HL-60 (cell line): ENCODE measurements at places on chromosomes 3 and 15.
A peak's percentile ranks its signal among the peaks of the same experiment; 100 is the strongest.

DNA sequence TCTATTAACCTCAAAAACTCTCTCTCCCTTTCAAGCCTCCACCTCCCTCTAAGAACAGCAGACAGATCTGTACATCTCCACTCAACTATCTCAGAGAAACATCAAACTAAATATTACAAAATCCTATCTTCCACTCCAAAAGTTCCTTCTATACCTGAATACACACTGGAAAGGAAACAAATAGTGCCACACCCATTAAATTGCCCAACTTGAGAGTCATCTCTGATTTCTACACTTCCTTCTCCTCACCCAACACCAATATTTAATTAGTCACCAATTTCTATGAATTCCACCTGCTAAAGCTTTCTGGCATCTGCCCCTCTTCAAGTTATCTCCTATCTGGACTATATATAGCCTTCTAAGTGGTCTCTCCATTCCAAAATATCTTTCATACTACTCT lies 65.8 kb downstream of the PEAK1 start:
- peak; percentile 13 for DNase-seq

GRCh38 chr3:88987776-88988175 lies 119.6 kb upstream of the EPHA3 start:
- DNase-seq = no peak

DNA sequence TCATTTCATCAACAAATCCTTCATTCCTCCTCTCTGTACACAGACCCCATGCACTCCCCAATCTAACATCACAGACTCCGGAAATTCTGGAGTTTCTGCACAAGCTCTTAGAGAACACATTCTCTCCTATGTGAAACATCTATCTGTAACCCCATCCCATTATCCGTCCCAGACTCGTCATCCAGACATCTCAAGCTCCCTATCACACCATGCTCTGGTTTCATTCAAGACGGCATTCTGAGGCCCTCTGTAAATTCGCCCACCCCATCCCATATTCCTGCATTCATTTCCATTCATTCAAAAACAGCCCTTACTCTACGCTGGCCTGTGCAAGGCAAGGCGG lies 575 bp downstream of the LEO1 start:
- no peak for DNase-seq

- DNase-seq = no peak
These were observed 569.8 kb downstream of the VGLL3 start for GRCh38 chr3:86420990-86421739.

GRCh38 chr15:57220205-57220604 lies 156.1 kb upstream of the CGNL1 start:
- peak; percentile 10 for DNase-seq

DNA sequence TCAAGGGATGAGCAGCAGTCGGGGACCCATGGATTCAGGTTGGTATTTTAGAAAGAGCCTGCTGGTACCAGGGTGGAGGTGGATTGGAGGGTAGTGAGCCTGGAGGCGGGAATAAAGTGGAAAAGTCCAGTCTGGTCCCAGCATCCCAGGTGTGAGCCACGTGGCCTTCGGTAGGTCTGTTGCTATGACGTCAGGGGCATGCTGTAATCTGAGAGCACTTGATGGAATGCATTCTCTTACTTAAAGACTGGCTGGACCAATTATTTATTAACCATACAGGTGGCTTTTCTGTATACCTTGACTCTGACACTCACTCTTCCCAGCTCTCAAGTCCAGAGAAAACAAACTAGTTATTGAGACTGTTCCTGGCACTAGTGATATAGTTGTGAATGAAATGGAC lies 389.9 kb upstream of the RGMA start:
- DNase-seq = no peak

- DNase-seq = no peak
These were observed 3.2 kb downstream of the C3orf18 start for GRCh38 chr3:50564321-50564720.
